ENCODE measurements at places on chromosomes 16 and 17.

DNA sequence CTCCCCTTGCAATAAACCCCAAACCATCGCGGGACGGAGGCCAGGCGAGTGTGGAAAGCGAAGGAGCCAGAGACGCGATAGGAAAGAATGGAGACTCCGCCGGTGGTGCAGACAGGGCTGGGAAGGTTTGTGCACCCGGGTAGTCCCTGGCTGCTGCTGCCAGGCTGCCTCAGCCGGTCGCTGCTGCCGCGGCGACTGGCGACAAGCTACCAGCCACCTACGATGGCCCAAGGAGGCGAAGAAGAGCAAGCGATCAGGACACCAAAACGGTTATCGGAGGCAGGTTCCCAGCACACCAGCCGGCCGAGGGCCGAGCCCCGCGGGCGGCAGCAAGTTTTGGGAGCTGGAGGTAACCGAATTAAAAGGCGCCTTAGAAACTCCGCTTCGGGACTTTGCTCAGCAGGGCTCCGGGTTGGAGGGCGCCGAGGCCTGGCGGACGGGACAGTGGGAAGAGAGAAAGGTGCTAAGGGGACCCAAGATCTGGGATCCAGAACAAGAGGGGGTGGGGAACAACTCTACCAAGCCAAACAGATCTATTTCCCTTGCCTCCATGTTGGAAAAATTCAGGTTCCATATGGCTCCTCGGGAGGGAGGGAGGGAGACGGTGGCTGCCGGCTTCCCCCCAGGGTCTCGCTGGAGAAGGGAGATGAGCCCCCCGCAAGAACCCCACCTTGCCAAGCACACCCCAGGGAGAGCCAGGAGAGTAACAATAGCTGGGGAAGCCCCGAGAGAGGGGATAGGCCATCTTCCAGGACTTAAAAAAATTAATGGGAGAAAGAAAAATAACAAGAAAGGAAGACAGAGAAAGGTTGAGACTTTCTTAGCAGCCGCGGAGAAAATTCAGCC lies 9.7 kb upstream of the HOXB2 start:
- DNase-seq, result no peak

- no peak for DNase-seq
These were observed 20.1 kb upstream of the KRT19 start for GRCh38 chr17:41547921-41548843.

DNA sequence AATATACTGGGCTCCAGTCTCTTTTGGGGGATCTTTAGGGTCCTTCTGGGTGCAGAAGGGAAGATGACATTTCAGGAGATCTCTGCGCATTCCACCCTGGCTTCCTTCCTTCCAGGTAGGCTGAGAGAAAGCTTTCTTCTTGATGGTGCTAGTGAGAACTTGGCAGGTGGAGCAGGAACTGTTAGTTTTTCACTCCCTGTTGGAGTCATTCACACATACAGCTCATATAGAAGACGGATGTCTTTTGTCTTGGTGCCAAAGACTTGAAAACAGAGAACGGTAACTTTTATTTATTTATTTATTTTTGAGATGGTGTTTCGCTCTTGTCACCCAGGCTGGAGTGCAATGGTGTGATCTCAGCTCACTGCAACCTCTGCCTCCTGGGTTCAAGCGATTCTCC lies 43.9 kb downstream of the PITPNC1 start:
- DNase-seq, result no peak

GRCh38 chr17:78142119-78142861 lies 3.9 kb upstream of the C17orf99 start:
- DNase-seq, result no peak

GRCh38 chr16:27070776-27071175 lies 4.0 kb downstream of the C16orf82 start:
- no peak for DNase-seq

- DNase-seq, result peak; percentile 78
These were observed 15.7 kb downstream of the ADCY7 start for GRCh38 chr16:50282010-50282538.

- DNase-seq, result peak; percentile 57
These were observed 18.1 kb upstream of the TMEM98 start for GRCh38 chr17:32909787-32910369.

GRCh38 chr17:18382441-18383078 lies 5.0 kb downstream of the EVPLL start:
- DNase-seq, result no peak

GRCh38 chr17:7213895-7214299 lies 5.7 kb downstream of the DLG4 start:
- DNase-seq, result peak; percentile 92
